T47D (cell line): ENCODE measurements at places on chromosomes 7 and 10.

DNA sequence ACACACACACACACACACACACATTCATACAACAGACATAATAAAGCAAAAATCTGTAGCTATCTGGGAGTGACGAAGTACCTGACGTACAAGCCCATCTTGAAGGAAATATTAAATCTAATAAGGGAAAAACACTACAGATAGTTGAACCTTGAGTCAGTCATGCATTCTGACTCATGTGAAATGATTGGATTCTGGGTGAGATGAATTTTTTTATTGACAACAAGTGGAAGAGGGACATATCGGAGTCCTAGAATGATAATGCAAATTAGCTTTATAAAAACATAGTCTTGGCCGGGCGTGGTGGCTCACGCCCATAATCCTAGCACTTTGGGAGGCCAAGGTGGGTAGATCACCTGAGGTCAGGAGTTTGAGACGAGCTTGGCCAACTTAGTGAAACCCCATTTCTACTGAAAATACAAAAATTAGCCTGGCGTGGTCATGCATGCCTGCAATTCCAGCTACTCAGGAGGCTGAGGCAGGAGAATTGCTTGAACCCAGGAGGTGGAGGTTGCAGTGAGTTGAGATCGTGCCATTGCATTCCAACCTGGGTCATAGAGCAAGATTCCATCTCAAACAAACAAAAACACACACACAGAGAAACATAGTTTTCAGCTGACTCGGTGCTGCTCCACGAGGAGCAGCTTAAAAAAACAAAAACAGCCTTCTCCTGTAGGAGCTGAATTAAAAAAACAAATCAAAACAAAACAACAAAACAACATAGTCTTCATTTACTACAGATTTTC, 154.4 kb upstream of the MKLN1 start:
- DNase-seq, result peak; percentile 41

DNA sequence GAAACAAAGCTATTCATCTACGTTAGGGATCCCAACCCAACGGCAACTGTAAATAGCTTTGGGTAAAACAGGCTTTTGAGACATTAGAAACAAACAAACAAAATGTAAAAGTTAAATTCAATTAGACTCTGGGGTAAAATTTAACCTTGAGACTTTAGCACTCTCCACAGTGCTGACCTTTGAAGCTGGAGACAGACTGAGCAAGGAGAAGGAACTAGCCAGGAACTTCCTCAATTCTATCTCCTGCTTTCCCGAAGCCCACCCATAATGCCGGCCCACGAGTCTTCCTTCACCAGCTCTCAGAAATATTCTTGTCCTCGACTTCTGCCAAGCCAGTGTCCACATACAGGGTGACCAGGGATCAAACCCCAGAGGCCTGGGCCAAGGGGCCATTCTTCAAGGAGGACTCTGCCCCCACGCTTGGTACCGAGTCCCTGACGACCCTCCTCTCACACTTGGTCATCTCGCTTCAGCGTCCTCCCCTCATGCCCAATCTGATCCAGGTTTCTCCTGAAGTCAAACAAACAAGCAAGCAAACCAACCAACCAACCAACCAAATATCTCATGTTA, 114.1 kb downstream of the HIPK2 start:
- DNase-seq, result no peak

DNA sequence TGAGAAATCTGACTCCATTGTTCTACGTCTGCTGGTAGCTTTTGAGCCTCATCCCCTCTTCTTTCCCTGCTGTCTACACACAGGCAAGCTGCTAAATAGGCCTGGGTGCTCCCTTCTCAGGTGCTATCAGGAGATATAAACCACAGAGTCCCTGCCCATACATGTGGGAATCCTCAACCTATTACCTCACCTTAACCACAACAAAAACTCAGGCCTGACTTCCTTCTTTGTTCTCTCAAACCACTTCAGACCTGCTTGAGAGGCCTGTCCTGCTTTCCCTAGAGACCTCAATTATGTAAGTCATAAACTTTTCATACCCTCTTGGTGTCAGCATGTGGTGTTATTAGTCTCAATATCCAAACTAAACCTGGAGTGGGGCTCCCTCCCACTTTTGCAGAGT, 75.0 kb upstream of the MAGI2 start:
- DNase-seq, result no peak

DNA sequence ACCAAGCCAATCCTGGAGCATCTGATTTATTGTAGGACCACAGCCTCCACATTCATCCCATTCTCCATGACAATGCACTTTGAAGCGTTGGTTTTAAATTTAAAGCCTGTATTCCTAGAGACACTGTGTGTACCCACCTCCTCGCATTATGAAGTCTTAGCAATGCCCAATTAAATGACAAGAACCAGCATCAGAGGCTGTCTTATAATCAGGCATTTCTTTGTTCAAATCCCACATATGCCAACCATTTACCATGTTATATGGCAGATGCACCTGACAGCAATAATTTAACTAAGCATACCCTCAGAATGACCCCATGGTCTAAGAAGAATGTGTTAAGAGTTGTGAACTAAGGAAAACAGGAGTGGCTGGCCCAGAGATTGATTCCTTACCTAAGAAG, 188.2 kb downstream of the IPMK start:
- no peak for DNase-seq

- DNase-seq, result peak; percentile 88
Measured at GRCh38 chr10:132185601-132186487, 904 bp upstream of the DPYSL4 start.

DNA sequence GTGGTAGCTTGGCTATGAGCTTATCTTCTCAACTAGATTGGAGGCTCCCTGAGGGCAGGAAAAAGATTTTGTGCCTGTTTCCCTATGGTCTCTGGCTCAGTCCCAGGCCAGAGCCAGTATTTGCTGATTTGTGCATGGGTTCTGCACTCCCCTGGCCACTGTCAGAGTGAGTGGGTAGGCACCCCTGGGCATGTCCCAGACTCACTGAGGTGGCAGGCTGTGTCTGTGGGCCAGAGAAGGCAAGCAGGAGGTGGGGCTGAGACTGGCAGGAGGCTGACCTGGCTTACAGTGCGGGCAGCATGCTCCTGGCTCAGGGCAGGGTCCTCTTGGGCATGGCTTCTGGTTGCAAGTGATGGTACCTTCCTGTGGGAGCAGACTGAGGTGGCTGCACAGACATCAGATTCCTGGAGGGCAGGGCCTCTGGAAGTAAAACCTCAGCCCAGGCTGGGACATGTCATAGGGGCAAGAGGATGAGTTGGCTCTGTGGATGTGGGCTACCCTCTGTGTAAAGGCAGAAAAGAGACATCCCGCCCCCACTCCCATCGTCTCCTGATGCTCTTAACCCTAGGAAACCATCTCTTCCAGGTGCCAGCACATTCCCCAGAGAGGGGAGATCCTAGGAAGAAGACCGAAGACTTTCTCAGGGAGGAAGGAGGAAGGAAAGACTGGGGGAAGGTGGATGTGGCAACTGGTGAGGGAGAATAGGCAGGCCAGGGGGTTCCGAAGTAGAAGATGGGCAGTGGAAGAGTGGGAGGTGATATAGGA, 4.3 kb downstream of the KCP start:
- DNase-seq, result no peak

DNA sequence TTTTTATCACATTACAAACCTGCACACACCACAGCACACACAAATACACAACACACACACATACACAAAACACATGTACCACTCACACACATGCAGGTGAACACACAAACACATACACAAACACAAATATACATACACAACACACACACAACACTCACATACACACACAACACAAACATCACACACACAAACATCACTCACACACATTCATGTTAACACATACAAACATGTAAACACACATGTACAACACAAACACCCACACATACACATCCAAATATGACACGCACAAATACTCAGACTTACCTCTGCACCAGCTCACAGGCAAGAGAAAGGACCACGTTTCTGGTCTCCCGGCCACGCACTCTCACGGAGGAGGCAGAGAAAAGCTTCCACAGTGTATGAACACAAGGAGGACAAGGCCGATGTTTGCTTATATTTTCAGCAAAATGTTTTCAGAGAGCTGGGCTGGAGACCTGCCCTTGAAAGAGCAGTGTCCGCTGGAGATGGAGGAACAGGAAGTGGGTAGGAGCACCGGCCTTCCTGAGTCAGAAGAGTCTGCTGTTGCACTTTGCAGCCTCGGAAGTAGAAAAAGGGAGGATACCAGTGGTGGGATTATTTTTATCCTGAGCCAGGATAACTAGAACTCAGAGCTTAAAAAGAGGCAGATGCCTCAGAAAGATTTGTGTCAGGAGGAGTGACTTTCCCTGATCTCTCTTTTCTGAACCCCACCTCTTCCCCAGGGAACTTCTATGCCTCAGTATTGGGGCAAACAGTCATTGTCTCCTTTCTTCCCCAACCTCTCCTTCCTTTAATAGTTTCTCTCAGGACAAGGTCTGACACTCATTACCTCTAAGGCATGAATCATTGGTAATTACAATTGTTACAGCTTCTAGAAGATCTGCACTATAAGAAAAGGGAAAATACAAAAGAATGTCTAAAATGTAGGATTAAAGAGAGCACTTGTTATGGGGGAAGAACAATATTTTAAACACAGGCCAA, at the start of gene GIMAP6:
Gene GIMAP6 (minus strand): TSS at position 520 of the 999 bp plus-strand sequence. CDS start 2,243 bp downstream, outside the sequence.
- no peak for DNase-seq

DNA sequence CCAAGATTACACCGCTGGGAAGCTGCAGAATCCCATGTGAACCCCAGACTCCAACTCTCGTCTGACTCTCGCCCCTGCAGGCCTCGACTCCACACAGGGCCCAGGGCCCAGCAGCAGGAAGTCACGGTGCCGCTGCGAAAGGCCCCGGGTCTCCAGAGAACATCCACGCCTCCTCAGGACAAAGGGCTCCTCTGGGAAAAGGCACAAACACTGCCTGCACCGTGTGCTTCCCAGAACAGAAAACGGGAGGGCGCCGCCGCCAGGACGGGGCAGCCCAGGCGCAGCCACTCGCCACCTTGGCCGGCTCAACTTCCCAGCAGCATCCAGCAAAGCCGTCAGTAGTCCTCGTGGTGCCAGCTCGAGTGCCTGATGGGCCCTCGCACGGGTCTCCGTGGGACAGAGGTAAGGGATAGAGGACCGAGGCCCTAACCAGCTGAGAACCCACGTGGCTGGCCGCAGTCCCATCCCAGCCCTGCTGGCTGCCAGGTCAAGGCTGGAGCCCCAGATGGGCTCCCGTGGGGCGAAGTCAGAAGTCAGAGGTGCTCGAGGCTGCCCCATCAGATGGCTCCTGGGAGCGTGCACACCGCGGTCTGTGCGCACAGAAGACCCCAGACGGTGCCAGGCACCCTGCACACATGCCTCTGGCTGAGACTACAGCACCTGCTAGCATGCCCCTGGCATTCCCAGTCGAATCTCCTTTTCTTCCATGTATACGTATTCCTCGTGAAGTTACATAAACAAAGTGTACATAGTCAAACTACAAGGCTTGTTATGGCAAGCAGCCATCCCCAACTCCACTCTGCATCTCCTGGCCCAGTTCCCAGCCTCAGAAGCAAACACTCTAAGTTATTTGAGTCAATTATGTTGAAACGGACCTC, 60.2 kb downstream of the MAD1L1 start:
- peak; percentile 97 for DNase-seq

- peak; percentile 91 for DNase-seq
Measured at GRCh38 chr10:70920519-70920918, 32.2 kb upstream of the PCBD1 start.

- DNase-seq, result no peak
Measured at GRCh38 chr10:69494626-69495558, 43.6 kb downstream of the TSPAN15 start.

- DNase-seq, result no peak
Measured at GRCh38 chr10:27912231-27912630, 86.6 kb downstream of the ODAD2 start.

- no peak for DNase-seq
Measured at GRCh38 chr7:137120690-137121089, 222.8 kb downstream of the PTN start.

DNA sequence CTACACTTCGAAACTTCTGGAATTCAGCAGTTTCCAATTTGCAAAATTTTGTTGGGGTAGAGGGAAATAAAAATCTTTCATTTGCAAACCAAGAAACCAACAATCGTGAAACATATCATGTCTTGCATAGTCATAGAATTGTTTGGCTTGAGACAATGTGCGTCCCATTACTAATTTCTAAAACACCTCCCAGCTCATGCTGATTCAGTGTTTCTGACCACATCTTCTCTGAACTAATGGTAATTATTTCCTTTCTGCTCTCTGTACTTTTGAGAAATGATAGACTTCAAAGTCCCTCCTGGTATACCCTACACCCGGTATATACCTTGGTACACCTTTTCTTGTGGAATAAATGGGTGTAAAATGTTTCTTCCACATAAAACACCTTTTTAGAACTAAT, 41.8 kb upstream of the TSPAN13 start:
- DNase-seq, result no peak

- no peak for DNase-seq
Measured at GRCh38 chr7:113054938-113055337, 31.7 kb downstream of the GPR85 start.

- peak; percentile 6 for DNase-seq
Measured at GRCh38 chr10:81081887-81082620, 544.4 kb downstream of the SH2D4B start.

DNA sequence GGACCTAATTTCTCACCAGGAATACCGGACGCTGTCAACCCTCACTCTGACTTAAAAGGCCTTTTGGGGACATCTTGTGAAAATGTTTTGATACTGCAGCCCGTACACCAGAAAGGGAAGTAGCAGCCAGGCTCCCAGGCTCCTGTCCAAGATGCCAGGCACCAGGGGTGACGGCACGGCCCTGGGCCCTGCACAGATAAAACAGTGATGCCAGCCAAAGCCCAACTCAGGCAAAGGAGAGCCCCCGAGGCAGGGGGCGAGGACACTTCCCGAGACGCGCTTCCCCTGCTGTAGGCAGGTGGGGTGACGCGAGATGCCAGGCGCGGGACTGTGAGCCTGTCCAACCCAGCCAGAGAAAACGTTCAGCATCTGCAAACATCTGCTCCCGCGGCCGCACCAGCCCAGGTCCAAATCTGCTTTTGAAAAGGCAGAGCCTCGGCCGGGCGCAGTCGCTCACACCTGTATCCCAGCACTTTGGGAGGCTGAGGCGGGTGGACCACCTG, 15.7 kb downstream of the ZFAND2A start:
- DNase-seq, result peak; percentile 62

DNA sequence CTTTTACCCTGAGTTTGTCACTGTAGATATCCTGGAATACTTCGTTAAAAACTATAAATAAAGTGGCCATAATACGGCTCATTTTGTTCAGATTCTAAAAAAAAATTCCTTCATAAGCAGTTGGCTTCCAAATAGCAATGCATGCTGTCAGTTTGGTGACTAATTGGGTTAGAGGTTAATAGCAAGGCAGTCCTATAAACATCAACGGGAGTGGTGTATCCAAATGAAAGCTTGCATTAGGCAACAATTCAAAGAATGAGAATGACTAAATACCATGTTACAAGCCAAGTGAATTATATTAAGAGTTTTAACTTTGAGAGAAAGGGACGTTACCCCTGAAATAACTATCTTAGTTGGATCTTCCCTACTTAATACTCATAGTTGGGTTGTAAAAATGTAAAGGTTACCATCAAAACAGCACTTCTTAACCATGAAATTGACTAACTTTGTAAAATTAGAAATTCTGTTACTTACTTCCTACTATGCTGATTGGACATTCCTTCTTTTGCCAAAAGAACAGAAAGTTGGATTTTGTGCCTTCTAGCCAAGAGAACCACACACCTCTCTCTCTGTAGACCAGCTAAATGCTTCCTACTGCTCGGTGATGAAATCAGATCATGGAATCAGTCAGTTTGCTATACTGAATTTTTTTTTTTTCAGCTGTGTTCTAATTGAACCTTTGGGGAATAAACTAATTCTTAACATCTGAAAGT, 98.0 kb downstream of the KAT6B start:
- DNase-seq, result no peak

GRCh38 chr7:105367458-105367857, 21.3 kb downstream of the SRPK2 start:
- DNase-seq, result no peak

GRCh38 chr10:50417486-50417885, 166.2 kb upstream of the ASAH2 start:
- no peak for DNase-seq
